Activated CD8-positive, alpha-beta memory T cell treated with anti-CD3 and anti-CD28 coated beads for 1 hour (primary cell): ENCODE measurements at places on chromosomes 1 and 21.

DNA sequence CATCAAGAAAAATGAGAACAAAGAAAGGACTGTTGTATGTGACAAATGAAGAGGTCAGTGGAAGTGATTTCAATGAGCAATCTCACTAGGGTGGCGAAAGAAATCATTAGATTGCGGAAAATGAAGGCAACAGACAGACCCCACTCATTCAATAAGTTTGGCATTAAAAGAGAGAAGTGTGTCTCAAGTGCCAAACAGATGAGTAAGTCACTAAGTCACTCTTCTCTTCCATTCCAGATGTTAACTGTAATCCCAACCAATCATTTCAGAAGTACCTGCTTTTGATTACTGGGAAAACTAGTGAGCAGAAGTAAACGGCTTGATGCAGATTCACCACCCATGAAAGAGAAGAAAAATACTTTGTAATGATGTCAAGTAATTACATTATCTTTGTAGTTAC is 144.3 kb upstream of the PRMT6 start:
- DNase-seq: no peak

- DNase-seq: no peak
Measured at GRCh38 chr1:199042193-199042592, 403.4 kb downstream of the PTPRC start.

GRCh38 chr21:41881051-41881450 is 1.9 kb upstream of the PRDM15 start:
- no peak for DNase-seq

DNA sequence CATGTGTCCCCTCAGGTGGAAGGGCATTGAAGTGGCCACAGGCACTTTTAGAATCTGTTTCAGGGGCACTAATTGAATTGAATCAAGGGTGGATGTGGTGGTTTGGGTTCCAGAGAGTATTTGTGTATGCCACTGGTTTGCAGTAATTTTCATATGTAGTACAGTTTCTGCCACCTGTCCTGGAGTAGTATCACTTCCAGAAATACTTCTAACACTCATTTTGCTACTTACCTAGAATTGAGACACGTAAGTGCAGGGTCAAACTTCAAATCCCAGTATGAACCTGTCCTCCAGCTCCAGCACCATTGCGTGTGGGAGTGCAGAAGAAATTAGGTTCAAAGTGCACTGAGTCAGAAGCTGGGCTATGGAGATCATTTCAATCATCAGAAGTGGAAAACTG is 26.8 kb downstream of the RSPH1 start:
- no peak for DNase-seq

- DNase-seq: no peak
Measured at GRCh38 chr1:9371951-9372350, 79.3 kb downstream of the SPSB1 start.

- DNase-seq: no peak
Measured at GRCh38 chr1:180234369-180235076, 4.5 kb downstream of the LHX4 start.

DNA sequence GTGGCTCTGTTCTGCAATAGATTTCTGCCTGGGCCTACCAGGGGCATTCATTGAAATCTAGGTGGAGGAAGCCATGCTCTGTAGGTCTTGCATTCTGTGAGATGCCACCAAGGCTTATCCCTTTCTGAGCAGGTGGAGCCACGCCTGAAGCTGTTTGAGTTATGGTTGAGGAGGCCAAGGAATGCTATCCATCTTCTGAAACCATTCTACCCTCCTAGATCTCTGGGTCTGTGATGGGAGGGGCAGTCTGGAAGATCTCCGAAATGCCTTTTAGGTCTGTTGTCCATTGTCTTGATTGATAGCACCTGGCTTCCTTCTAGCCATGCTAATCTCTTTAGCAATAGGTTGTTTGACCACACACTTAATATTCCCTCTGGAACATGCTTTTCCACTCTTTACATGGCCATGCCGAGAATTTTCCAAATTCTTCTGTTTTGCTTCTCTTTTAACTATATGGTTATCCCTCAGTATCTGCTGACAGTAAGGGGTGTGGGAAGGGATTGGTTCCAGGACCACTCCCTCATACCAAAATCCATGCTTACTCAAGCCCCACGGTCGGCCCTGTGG is 45.2 kb downstream of the AK4 start:
- no peak for DNase-seq

GRCh38 chr1:153525088-153525728 is 10.6 kb downstream of the S100A6 start:
- no peak for DNase-seq

GRCh38 chr1:203463469-203464062 is 12.0 kb upstream of the PRELP start:
- DNase-seq: no peak

GRCh38 chr1:119061700-119062099 is 73.6 kb upstream of the TBX15 start:
- no peak for DNase-seq

GRCh38 chr1:145936247-145936646 is 9.0 kb upstream of the RBM8A start:
- DNase-seq: no peak
